Upper lobe of right lung (tissue), 1 donor: ENCODE measurements at places on chromosomes 7 and 10. TPM values are rescaled to one million over a fixed set of nuclear protein-coding genes. Genes with fewer than 3 reads are reported as not detected.

DNA sequence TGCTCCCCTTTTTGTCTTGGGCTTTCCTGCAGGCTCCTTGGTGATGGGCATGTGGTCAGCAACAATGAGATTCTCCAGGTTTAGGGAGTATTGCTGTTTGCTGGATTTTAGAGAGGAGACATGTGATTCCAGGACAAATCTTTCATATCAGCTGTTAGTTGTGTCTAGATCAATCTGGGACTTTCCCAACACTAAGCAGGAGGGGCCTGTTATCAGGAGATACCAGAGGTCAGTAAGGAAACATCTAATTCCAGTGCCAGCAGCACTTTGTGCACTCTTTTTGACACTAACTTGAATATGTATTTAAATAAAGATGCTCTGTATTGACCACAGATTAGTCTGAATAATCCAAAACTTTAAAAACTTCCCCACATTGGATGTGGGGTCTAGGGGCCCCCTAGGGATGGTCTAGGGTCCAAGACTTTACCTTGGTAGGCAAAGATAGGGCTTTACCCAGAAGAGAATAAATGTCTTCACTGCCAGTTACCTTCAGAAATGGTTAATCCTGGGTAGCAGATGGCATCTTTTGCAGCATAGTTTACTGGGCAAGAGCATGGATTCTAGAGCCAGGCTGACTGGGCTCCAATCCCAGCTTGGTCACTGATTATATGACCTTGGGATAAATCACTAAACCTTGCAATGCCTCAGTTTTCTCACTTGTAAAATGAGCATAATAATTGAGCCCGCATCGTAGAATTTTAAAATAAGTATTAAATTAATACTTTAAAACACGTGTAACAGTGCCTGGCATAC is 6.4 kb upstream of the FIGNL1 start:
- no peaks in the 10 kb centered on the region for H3K4me1 ChIP-seq
- no peaks in the 10 kb centered on the region for H3K36me3 ChIP-seq
- no peak overlapping the region for H3K27ac ChIP-seq
- H3K4me3 ChIP-seq, result no peak overlapping the region
- DNase-seq, result no peak

GRCh38 chr10:59027975-59028655 is 148.3 kb upstream of the PHYHIPL start:
- H3K27ac ChIP-seq, result no peak overlapping the region
- H3K36me3 ChIP-seq, result no peaks in the 10 kb centered on the region
- no peaks in the 10 kb centered on the region for H3K27me3 ChIP-seq
- no peak for DNase-seq
- no peak overlapping the region for H3K4me3 ChIP-seq

GRCh38 chr7:65268782-65269149 is 104.9 kb upstream of the ZNF92 start:
- H3K36me3 ChIP-seq, result no peaks in the 10 kb centered on the region
- H3K27ac ChIP-seq, result no peak overlapping the region
- H3K27me3 ChIP-seq, result peaks cover 33% of the 10 kb centered on the region
- no peak overlapping the region for H3K4me3 ChIP-seq
- no peak for DNase-seq

GRCh38 chr7:25087855-25088254 is 37.2 kb downstream of the CYCS start:
- H3K4me1 ChIP-seq, result no peaks in the 10 kb centered on the region
- H3K27ac ChIP-seq, result no peak overlapping the region
- H3K36me3 ChIP-seq, result no peaks in the 10 kb centered on the region
- no peak for DNase-seq
- H3K27me3 ChIP-seq, result no peaks in the 10 kb centered on the region
- no peak overlapping the region for H3K4me3 ChIP-seq

- no peaks in the 10 kb centered on the region for H3K4me1 ChIP-seq
- no peaks in the 10 kb centered on the region for H3K36me3 ChIP-seq
- no peaks in the 10 kb centered on the region for H3K27me3 ChIP-seq
- H3K4me3 ChIP-seq, result no peak overlapping the region
- no peak overlapping the region for H3K27ac ChIP-seq
- DNase-seq, result no peak
These were observed 93.6 kb downstream of the HTR5A start for GRCh38 chr7:155163696-155164095.

GRCh38 chr7:71854546-71855397 is 557.4 kb downstream of the CALN1 start:
- no peaks in the 10 kb centered on the region for H3K27me3 ChIP-seq
- no peak overlapping the region for H3K4me3 ChIP-seq
- no peak for DNase-seq
- no peak overlapping the region for H3K27ac ChIP-seq
- no peaks in the 10 kb centered on the region for H3K4me1 ChIP-seq

GRCh38 chr10:117334066-117334465 is 41.2 kb downstream of the PDZD8 start:
- H3K27ac ChIP-seq, result no peak overlapping the region
- H3K27me3 ChIP-seq, result no peaks in the 10 kb centered on the region
- DNase-seq, result no peak
- no peaks in the 10 kb centered on the region for H3K4me1 ChIP-seq

- DNase-seq, result no peak
- H3K36me3 ChIP-seq, result no peaks in the 10 kb centered on the region
- H3K27me3 ChIP-seq, result no peaks in the 10 kb centered on the region
These were observed 15.1 kb upstream of the ATE1 start for GRCh38 chr10:121942749-121943416.

GRCh38 chr10:88582411-88582805 is 710 bp downstream of the RNLS start:
- H3K4me3 ChIP-seq, result peak overlapping the region; percentile 71
- no peaks in the 10 kb centered on the region for H3K36me3 ChIP-seq
- peak overlapping the region; percentile 97 for H3K27ac ChIP-seq
- no peak for DNase-seq
- H3K4me1 ChIP-seq, result no peaks in the 10 kb centered on the region

- no peaks in the 10 kb centered on the region for H3K27me3 ChIP-seq
- no peak for DNase-seq
- no peaks in the 10 kb centered on the region for H3K36me3 ChIP-seq
These were observed 36.7 kb downstream of the GNG11 start for GRCh38 chr7:93958216-93958615.

- no peak for DNase-seq
- H3K4me3 ChIP-seq, result no peak overlapping the region
- no peaks in the 10 kb centered on the region for H3K4me1 ChIP-seq
- H3K27me3 ChIP-seq, result no peaks in the 10 kb centered on the region
These were observed 7.6 kb downstream of the CUBN start for GRCh38 chr10:17122052-17122451.

- H3K4me3 ChIP-seq, result no peak overlapping the region
- H3K4me1 ChIP-seq, result peaks cover 37% of the 10 kb centered on the region
- H3K36me3 ChIP-seq, result no peaks in the 10 kb centered on the region
- DNase-seq, result no peak
- no peaks in the 10 kb centered on the region for H3K27me3 ChIP-seq
- H3K27ac ChIP-seq, result peak overlapping the region; percentile 74
These were observed 30.7 kb downstream of the JCAD start for GRCh38 chr10:30028738-30029030.

The SLC16A9 gene
- total RNA-seq, result 1.8 TPM

The TBATA gene
- not detected for total RNA-seq

The MYL10 gene
- not detected for total RNA-seq

The AOC1 gene
- 0.64 TPM for total RNA-seq

The SPDYE8 gene
- not detected for total RNA-seq
